ENCODE measurements at places on chromosomes 7 and 10.

GRCh38 chr10:129277841-129278240 is 189.2 kb upstream of the MGMT start:
- no peak for DNase-seq

DNA sequence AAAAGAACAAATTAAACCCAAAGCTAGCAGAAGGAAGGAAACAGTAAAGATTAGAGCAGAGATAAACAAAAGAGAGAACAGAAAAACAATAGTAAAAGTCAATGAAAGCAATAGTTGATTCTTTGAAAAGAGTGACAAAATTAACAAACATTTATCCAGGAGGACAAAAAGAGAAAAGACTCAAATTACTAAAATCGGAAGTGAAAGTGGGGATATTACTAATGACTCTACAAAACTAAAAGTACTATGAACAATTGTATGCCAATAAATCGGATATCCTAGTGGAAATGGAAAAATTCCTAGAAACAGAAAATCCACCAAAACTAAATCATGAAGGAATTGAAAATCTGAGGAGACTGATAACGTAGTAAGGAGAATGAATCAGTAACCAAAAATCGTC is 96.3 kb downstream of the SNX13 start:
- DNase-seq, result no peak

DNA sequence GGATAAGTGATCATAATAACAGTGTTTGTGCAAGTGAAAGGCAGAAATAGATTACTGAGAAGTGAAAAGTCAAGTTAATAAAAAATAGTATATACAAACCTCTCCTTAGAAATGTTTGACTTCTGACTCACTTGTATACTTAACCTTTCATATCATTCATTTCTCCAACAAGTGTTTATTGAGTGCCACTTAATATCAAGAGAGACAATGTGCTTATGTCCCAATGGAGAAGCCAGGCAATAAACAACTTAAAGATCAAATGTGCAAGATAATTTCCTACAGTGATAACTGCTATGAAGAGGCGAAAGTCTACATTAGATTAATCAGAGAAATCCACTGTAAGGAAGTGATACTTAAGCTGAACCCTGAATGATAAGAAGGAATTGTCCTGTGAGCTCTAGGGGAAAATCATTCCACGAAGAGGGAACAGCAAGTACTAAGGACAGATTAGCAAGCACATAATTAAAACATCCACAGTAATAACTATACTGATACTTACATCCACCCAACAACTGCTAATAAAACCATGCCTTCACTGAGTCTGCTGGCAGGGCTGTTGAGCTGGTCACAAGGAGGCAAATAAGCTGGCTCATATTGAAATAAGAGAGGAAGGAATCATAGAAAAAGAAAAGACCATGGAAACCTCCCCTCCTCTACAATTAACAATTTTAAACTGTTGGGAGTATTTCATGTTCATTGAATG is 203.5 kb downstream of the CTNNA3 start:
- DNase-seq, result no peak

- DNase-seq, result no peak
Measured at GRCh38 chr7:127667017-127667670, 15.2 kb downstream of the SND1 start.

DNA sequence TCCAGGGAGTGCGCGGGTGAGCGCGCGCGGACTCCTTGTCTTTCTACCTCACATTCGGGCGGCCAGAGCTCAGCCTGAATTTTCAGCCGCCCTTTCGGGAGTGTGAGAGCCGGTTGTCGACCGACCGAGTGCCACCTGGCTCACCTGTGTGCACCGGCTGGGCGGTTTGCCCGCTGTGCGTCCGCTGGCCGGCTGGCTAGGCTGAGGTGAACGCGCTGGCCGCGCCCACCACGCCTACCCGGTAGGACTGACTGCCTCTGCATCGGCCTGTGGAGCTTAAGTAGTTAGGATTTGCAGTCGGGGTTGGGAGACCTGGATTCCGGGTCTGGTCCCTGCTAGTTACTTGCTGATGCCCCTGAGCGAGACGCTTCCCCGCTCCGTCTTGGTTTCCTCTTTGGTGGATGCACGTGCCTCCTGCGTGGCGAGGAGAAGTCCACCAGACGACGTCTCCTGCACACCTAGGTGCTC is 553 bp downstream of the TSPAN15 start:
- no peak for DNase-seq

DNA sequence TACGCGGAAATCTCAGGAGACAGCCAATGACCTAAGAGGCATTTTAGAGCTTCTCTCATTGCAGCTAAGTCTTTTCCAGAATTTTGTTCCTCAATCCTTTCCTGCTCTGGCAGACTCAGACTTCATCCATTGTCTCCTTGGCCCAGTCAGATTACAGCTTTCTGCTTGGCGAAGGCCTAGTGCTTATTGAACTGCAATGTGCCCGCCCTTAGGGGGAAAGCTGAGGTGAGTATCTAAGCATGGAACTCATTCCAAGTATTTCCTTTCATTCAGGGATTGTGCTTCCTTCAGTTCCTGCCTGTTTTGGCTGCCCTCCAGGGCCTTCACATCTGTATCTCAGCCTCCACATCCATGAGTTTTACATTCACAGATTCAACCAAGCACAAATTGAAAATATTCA is 37.5 kb downstream of the PRLHR start:
- DNase-seq, result no peak

DNA sequence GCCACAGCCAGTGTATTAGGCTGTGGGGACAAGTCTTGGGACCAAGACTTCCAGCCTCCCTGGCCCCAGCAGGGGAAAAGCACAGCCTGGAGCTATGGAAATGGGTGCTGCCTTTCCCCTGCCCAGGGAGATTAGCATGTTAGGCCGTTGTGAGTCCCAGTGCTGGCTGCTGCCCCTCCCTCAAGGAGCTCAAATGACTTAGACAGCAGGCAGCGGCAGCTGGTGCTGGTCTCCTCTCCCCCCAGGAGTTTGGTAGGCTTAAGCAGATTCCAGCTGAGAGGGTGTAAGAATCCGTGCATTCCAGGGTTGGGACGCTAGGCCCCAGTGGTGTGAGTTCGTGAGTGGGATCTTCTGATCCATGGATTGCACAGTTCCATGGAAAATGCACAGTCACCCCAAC is 301.5 kb upstream of the PHF14 start:
- DNase-seq, result no peak

DNA sequence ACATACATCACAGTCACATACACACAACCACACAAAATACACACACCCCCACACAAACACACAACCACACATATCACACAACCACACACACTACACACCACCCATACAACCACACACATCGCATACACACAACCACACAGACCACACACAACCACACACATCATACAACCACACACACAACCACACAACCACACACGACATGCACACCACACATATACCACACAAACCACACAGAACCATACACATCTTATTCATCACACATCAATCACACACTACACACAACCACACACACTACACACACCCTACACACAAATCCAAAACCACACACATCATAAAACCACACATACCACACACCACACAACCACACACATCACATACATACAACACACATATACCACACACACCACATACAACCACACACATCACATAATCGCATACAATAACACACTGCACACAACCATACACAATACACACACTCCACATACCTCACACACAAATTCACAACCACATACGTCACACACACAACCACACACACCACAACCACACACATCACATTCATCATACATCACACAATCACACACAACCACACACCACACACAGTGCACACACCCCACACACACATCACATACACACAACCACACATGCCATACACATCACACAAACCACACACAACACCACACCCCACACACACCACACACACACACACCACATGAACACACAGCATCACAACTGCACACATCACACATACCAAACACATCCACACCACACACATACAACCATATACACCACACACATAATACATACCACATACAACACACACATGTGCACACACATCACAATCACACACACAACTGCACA is 30.4 kb downstream of the GPRIN2 start:
- DNase-seq, result no peak

DNA sequence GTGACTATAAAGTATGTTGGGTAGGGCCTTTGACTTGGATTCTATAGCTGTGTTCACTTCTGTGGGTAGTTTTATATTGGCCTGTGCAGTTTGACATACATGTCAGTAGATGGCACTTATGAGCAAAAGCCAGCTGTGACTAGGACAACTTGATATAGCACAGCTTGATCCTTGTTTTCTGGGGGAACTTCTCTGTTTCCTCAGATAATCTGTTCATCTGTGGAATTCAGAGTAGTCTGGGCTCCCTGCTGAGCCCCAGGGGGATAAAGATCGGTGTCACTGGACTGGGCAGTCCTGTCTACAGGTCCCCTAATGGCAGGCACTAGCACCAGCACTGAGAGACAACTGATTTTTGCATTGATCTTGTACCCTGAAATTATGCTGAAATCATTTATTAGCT is 25.4 kb downstream of the CYP2C9 start:
- no peak for DNase-seq

GRCh38 chr10:85446827-85447226 is 919.8 kb downstream of the GRID1 start:
- no peak for DNase-seq

- DNase-seq, result no peak
Measured at GRCh38 chr10:95896071-95896850, 11.5 kb upstream of the CC2D2B start.

GRCh38 chr7:111045449-111045848 is 45.5 kb upstream of the LRRN3 start:
- DNase-seq, result no peak

GRCh38 chr7:44914992-44915607 is 29.8 kb upstream of the PURB start:
- DNase-seq, result peak; percentile 62

- peak; percentile 19 for DNase-seq
Measured at GRCh38 chr10:96720422-96721206, at the start of gene PIK3AP1. TSS of gene PIK3AP1 (minus strand) at chr10:96720514. CDS start at chr10:96720394, 120 bp downstream.

GRCh38 chr10:5976512-5977470 is 552 bp downstream of the IL15RA start:
- peak; percentile 10 for DNase-seq

DNA sequence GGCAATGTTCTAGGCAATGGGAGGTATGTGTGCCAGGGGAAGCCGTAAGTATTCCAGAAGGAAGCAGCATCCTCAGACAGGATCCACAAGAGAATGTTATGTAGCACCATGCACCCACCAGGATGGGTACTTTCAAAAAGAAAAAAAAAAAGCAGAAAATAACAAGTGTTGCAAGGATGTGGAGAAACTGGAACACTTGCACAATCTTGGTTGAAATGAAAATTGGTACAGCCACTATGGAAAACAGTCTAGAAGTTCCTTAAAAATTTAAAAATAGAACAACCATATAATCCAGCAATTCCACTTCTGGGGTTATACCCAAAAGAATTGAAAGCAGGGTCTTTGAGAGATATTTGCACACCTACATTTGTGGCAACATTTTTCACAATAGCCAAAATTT is 20.2 kb downstream of the C10orf71 start:
- DNase-seq, result no peak

DNA sequence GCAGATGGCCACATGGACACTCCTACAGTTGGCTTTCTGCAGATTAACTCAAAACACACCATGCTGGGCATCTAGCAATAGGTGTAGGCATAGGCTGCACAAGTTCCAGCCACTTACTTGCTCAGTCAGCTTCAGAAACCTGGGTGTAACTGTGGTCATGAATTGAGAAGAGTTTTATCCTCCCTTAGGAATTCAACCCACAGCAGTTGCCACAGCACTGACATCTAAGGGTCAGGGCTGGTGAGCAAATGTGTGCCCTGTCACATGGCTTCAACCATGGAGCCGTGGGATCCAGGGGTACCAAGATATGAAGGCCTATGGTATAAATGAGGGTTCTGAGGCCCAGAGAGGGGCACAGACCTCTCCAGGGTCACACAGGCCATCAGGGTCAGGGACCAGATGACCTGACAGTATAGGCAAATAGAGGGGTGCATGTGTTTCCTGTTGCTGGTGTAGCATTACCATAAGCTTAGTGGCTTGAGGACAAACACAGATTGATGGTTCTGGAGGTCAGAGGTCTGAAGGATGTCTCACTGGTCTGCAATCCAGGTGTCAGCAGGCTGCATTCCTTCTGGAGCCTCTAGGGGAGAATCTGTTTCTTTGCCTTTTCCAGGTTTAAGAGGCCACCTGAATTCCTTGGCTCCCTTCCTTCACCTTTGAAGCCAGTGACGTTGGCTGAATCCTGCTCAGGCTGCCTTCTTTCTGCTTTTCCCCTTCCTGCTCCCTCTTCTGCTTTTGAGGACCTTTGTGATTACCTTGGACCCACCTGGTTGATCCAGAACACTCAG is 24.1 kb downstream of the MINDY4 start:
- DNase-seq, result no peak

GRCh38 chr7:131540491-131541162 is 15.8 kb downstream of the PODXL start:
- no peak for DNase-seq

GRCh38 chr7:3140834-3141233 is 97.2 kb upstream of the CARD11 start:
- DNase-seq, result no peak

DNA sequence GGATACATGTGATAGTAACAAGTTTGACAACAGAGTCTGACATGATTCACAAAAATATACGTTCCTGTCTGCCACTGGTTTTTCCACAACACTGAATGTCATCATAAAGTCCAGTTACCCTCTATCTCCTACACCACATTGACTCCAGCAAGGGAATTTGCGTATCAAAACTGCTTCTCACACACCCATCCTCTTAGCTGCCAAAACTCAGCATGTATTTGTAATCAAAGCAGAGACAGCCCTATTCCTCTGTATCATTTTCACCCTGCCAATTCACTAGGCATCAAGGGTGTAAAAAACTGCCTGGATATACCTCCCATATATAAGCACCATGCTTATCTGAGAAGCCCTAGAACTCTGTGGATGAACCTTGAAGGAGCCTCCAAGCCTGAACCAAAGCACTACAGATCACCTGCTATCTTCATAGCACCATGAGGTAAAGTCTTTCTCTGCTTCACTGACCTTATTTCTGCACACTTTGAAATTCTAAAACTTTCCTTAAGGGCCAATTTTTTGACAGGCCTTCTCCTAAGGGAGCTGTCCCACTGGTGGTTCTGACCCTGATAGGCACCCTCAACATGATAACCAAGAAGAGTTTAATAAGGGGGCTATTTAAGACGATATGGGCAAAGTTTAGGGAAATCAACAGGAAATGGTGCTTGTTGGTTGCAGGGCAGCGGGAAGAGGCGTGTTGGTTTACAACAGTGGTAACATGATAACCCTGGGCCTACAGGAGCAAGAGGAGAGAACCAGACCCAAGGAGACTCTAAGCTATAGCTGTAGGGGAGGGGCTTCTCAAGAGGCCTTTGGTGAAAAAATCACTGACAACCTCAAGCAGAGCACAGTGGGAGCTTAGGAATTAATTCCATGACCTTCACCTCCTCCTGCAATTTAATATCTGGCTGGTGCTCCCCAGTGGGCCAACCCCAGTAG is at the start of gene IFIT1B:
IFIT1B (plus strand) TSS at position 352 of the 933 bp plus-strand sequence; CDS start at position 432, 80 bp downstream.
- DNase-seq, result no peak

GRCh38 chr10:5184987-5185775 is at the start of gene AKR1C8:
TSS of gene AKR1C8 (minus strand) at chr10:5185150. CDS start at chr10:5185104, 46 bp downstream.
- DNase-seq, result no peak
